ENCODE measurements at places on chromosomes 5 and 9.

GRCh38 chr5:175547842-175548241 lies 69.5 kb downstream of the SFXN1 start:
- DNase-seq = no peak

DNA sequence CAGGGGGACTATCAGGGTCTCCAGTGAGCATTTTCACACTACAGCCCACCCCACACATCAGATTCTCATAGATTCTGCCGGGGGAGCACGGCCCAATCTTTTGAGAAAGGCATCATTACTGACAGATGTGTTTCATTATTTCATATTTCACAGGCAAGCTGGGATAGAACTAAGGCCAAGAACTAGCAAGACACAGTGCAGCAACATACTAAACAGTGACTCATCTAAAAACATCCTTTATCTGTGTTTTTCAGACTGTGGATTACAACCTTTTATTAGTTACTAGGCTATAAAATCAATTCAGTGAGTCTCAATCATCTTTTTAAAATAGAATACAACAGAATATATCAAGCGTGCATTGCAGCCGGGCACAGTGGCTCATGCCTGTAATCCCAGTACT lies 59.8 kb downstream of the CPLANE1 start:
- DNase-seq = no peak

GRCh38 chr5:74428876-74429275 lies 211.7 kb downstream of the ENC1 start:
- no peak for DNase-seq

DNA sequence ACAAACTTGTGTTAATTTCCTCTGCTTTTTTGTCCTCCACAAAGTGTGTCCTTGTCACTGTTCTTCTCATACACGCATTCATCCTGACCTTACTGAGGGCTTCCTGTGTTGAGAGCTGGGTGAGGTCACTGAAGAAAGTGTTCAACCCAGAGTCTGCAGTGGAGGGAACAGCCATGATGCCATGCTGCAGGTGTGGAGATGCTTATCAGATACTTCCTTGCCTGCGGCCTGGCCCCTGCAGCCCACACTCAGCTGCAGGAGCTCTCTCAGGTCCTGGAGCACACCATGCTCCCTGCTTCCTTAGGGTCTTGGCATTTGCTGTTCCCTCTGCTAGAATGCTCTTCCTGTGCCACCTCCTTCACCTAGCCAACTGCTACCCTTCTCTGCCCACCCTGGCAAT lies 108.1 kb upstream of the SPRY4 start:
- no peak for DNase-seq

DNA sequence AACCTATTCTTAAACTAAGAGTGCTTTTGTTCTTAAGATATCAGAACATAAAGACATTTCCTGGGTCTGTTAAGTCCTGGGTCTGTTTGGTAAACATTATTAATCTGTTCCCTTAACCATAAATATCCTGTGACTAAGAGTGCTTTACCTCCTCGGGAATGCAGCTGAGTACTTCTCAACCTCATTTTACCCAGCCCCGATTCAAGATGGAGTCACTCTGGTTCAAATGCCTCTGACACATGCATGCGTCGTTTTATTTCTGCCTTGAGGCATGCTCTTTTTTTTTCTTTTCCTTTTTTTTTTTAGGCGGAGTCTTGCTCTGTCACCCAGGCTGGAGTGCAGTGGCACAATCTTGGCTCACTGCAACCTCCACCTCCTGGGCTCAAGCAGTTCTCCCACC lies 39.8 kb upstream of the FBXL17 start:
- no peak for DNase-seq

DNA sequence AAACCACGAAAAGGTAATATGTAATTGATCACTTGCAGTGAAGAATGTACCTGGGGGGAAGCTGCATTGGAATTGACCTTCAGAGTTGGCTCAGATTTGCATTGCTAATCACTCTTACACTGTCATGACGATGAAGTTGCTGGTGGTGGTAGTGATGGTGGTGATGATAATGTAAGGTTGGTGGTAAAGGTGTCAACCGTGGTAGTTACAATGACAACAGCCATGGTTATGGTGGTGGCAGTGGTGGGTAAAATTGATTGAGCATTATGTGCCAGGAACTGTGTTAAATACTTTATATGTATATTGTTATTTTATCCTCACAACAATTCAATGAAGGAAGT lies 282.4 kb downstream of the NR3C1 start:
- DNase-seq = no peak

- DNase-seq = no peak
Observed at GRCh38 chr5:135718651-135719050, 115.8 kb upstream of the SLC25A48 start.

DNA sequence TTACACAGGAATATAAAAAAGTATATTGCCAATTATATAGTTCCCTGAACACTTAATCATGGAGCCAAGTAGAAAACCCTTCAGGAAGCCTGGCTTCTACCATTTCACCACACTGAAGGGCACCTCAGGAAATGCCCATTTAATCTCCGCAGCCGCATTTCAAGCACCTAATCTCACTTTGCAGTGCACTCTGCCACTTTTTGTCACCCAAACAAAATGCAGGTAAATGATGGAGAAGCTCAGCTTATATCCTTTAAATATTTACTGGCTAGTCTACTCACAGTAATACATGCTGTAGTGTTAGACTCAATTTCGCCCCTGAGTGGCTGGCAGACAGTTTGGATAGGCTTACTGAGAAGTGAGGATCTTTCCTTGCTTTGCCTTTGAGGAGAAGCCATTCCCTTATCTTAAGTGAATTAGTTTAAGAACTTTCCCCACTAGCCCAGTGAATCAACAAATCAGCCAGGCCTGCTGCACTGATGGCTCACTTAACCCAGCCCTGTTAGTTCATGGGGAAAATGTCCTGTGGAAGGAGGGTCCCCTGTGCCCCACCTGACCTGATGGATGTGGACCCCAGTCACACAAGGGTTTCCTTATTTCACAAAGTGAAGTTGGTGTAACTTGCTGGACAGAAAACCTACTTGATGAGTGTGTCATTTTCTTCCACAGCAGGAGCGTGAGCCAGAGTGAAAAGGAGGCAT lies 209.7 kb downstream of the CAAP1 start:
- DNase-seq = no peak

- peak; percentile 28 for DNase-seq
Observed at GRCh38 chr5:41707853-41708603, 162.2 kb downstream of the OXCT1 start.

DNA sequence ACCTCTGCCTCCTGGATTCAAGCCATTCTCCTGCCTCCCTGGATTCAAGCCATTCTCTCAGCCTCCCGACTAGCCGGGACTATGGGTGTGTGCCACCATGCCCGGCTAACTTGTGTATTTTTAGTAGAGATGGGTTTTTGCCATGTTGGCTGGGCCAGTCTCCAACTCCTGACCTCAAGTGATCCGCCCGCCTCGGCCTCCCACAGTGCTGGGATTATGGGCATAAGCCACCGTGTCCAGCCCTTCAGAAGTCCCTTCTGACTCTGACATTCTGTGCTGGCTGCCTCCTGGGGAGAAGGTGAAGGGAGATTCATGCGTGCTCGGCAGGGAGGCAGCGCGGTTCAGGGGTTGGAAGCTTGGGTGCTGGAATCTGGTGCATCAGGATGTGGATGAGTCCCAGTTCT lies 28.8 kb downstream of the PRRX2 start:
- DNase-seq = no peak

- no peak for DNase-seq
Observed at GRCh38 chr5:137666461-137666850, 69.4 kb downstream of the KLHL3 start.

- DNase-seq = no peak
Observed at GRCh38 chr9:2248768-2249265, 233.7 kb downstream of the SMARCA2 start.

GRCh38 chr9:25716220-25716872 lies 38.1 kb upstream of the TUSC1 start:
- peak; percentile 56 for DNase-seq

DNA sequence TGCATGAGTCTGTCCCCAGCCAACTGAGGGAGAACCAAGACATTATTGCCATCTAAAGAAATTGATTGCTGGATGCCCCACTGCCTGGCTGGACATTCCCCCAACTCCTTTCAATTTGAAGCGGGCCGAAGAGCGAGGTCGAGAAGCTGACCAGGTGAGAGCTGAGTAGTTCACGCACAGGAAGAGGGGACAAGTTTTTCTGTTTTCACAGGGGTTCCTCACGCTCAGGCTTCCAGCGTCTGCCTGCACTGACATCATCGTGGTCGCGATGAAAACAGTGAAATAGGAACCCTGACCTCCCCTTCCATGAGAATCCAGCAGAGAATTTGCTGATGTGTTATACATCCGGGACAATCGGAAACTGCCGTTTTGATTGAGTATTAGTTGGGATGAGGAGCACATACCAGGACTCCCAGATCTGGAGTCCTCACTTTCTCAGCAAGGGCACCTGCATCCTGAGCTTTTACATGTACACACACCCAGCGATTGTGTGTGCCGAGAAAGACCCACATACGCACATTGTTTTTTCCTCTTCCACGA lies 3.1 kb upstream of the DMRT3 start:
- DNase-seq = no peak

DNA sequence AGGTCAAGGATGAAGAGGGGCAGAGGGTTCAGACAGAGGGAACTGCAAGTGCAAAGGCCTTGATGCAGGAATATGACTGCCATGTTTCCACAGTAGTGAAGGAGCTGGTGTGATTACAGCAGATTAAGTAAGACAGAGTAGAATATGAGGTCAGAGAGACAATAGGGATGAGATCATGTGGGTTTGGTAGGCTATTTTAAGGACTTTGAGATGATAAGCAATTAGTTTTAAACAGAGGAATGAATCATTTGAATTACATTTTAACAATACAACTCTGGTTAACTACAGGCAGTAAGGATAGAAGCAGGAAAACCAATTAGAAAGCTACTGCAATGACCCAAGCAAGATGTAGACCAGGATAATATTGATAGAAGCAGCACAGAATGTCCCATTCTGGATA lies 7.7 kb downstream of the CENPK start:
- DNase-seq = no peak

GRCh38 chr5:150323092-150323491 lies 20.4 kb upstream of the ARSI start:
- no peak for DNase-seq

DNA sequence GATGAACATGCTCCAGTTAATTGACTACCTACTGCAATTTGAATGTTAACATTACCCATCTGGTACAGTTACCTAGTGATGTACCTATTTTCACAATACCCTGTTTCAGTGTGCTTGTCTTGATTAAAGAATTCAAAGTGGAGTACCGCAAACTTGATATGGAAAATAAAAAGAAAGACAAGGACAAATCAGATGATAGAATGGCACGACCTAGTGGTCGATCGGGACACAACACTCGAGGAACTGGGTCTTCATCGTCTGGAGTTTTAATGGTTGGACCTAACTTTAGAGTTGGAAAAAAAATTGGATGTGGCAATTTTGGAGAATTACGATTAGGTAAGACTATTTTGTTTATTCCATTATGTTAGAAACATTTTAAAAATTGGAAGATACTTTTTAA lies 33.5 kb downstream of the CSNK1G3 start:
- peak; percentile 56 for DNase-seq

- no peak for DNase-seq
Observed at GRCh38 chr9:104944871-104945270, 16.9 kb upstream of the ABCA1 start.

- DNase-seq = no peak
Observed at GRCh38 chr5:139856714-139857113, 61.1 kb downstream of the PSD2 start.
